ENCODE measurements at places on chromosomes 7 and 10.

- DNase-seq, result no peak
Measured at GRCh38 chr10:104002911-104003310, 36.0 kb downstream of the SLK start.

DNA sequence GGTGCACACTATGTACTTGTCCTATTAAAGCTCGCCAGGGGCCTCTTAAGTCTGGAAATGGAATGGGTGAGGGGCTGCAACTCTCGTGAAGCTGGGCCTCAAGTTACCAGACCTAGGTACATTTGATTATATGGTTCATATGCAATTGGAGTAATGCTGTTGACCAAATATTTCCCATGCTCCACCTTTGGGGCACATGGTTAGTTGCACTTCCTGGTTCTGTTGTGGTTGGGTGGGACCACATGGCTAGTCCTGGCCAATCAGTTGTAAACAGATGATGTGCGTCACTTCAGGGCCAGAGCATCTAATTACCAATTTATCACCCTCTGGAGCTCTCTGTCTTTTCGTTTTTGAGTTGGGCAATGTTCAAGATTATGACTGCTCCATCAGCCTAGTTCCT, 39.5 kb upstream of the OPN4 start:
- DNase-seq, result no peak

DNA sequence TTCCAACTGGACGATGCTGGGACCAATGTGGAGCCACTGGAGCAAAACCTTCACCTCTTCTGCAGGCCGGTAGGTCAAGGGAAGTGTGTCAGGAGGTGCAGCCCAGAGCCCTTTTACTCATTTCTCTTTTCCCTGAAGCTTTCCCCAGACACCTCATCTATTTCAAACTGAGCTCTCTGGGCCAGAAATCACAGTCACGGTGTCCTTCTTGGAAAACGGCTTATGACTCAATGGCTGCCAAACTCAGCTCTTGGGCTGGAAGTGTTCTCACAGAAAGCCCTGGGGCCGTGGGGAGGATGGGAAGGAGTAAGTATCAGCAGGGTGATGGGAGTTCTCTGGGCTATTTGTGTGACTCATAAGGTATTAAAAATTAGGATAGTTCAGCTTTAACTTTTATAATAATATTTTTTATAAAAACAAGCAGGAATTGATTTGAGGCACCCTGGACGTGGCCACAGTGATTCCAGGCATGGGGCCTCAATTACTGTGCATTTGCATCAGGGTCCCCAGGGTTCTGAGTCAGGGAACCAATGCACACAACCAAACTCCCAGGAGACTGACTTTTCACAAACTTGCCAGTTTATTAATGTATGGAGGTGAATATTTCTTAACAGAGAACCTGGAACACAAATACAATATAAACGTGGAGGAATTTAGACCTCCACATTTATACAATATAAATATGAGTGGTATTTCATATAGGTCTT, 187.4 kb upstream of the TMEM72 start:
- DNase-seq, result no peak

- no peak for DNase-seq
Measured at GRCh38 chr7:125828153-125828700, 898.6 kb upstream of the POT1 start.

- DNase-seq, result no peak
Measured at GRCh38 chr10:34729619-34730018, 85.5 kb downstream of the PARD3 start.

- DNase-seq, result no peak
Measured at GRCh38 chr10:102643336-102644065, 778 bp upstream of the TRIM8 start.

GRCh38 chr10:43430926-43431663, 5.8 kb upstream of the ZNF487 start:
- no peak for DNase-seq

GRCh38 chr10:18450298-18450697, 201.1 kb downstream of the NSUN6 start:
- no peak for DNase-seq

DNA sequence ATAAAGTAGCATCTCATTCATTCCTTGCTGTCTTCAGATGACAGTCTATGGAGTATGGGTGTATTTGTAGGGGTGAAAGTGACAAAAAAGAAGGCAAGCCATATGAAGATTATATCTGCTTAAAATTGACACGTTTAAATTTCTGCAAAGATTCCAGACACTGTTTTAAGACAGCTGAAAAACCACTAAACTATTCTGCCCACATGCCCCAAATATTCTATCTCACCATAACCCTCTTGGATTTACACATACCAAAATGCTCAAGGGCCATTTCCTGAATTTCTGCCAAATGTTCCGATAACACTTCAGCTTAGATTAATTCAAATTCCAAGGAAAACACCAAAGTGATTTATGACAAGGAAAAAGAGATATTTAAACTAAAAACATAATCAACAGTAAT, 99.9 kb upstream of the IL6 start:
- no peak for DNase-seq

GRCh38 chr7:18313965-18314364, 181.6 kb upstream of the HDAC9 start:
- DNase-seq, result no peak

GRCh38 chr7:32400676-32401075, 89.5 kb downstream of the LSM5 start:
- DNase-seq, result no peak

DNA sequence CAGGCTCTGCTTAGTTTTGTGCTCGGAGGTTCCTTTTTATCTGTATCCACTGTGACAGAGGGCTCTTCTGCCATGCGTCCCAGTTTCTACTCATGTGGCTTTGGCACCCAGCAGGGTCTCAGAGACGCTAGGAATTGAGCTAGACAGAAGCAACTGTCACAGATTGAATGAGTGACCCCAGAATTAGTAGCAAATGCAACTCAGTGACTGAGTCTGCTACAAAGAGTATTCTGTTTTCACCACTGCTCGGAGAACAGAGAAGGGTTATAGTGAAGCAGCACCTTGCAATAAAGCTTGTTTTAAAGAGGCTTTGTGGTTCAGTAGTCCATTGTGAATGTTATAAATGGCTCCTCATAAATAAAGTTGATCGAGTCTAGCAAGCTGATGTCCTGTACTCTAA, 113.2 kb downstream of the DNAH11 start:
- DNase-seq, result peak; percentile 78

GRCh38 chr7:91235211-91235832, 28.9 kb upstream of the FZD1 start:
- no peak for DNase-seq

DNA sequence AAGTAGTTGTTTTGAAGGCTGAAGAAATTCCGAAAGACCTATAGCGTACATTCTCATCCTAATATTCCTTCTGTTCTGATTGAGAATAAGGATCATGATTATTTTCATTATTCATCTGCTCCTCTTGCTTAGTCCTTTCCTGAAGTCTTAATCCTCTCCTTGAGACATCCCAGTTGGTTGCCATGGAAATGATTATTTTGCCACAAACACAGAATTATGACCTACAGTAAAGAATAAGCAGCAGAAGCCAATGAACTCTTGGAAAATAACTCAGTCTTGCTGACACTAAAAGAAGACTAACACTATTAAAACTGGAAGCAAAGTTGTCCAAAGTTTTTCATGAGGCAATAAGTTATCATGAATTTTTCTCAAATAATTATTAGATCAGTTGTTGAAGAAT, 47.8 kb upstream of the JAZF1 start:
- DNase-seq, result no peak

GRCh38 chr10:28105561-28105960, 106.7 kb upstream of the ODAD2 start:
- DNase-seq, result no peak

DNA sequence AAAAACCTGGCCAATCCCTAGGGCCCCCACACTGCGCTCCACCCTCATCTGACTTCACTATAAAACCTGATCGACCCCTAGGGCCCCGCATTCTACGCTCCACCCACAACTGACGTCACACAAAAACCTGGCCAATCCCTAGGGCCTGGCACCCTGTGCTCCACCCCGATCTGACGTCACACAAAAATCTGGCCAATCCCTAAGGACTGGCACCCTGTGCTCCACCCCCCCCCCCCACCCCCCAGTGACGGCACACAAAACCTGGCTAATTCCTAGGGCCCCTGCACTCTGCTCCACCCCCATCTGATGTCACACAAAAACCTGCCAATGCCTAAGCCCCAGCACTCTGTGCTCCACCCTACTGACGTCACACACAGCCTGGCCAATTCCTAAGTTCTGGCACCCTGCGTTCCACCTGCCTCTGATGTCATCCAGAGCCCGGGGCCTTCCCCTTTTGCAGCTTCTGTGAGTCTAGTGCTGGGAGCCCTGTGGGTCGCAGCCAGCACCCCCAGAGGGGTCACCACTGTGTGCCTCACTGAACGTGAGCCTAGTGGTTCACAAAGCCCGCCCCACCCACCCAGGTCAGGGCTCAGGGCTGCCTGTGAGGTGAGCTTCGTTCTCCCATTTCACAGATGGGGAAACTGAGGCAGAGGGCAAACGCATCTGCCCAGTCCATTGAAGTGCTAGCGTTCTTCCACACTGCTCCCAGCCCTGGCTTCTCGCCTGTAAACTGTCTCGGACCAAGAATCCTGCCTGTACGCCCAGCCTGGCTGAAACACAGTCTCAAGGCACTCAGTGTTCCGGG, 40.6 kb downstream of the MICALL2 start:
- DNase-seq, result no peak

- DNase-seq, result no peak
Measured at GRCh38 chr7:5696346-5697110, 84.9 kb downstream of the RNF216 start.

Measured in spinal cord (tissue), 10 donors.